Suppressor macrophage treated with lipopolysaccharide for 1 hour (primary cell): ENCODE measurements at places on chromosomes 11 and 22.
A peak's percentile ranks its signal among the peaks of the same experiment; 100 is the strongest.

DNA sequence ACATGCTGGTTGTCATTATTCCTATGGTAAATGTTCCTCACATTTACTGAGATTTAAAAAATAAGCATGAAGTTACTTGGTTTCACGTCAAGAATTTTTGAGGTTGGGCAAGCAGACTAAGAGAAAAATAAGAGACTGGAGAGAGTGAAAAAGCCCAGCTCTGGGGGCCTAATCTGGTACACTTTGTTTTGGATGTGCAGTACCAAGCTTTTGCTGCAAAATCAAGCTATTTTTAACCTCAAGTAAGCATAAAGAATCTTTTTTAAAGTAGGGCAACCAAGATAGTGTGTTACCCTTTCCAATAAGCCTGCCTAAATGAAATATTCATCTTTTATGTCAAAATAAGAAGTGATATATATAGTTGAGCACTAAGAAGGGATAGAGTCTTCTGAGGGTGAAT is 79.4 kb upstream of the ARHGAP20 start:
- no peak for DNase-seq

GRCh38 chr11:46049325-46049897 is 71.8 kb downstream of the PHF21A start:
- no peak for DNase-seq

- DNase-seq: no peak
These were observed 13.5 kb downstream of the MRGPRX3 start for GRCh38 chr11:18145837-18146236.

DNA sequence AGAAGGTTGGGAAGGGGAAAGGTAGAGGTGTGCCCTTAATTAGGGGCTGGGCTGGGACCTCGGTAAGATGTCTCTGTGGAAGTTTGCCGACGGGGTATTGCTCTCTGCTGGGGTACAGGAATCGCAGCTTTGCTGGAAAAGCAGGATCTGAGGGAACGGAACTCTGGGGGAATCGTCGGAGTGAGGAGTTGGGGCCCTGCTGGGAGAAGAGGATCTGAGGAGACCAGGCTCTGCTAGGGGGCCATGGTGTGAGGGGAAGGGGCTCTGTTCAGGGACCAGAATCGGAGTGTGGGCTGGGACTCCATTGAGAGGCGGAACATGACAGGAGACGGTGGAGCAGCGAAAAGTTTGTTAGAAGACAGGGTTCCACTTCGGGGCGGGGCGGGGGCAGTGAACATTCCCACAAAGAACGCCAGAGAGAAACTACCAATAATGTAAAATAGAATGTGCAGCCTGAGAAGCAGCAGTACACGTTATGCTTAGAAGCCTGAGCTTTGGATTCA is 456 bp downstream of the AAMDC start:
- peak; percentile 24 for DNase-seq

DNA sequence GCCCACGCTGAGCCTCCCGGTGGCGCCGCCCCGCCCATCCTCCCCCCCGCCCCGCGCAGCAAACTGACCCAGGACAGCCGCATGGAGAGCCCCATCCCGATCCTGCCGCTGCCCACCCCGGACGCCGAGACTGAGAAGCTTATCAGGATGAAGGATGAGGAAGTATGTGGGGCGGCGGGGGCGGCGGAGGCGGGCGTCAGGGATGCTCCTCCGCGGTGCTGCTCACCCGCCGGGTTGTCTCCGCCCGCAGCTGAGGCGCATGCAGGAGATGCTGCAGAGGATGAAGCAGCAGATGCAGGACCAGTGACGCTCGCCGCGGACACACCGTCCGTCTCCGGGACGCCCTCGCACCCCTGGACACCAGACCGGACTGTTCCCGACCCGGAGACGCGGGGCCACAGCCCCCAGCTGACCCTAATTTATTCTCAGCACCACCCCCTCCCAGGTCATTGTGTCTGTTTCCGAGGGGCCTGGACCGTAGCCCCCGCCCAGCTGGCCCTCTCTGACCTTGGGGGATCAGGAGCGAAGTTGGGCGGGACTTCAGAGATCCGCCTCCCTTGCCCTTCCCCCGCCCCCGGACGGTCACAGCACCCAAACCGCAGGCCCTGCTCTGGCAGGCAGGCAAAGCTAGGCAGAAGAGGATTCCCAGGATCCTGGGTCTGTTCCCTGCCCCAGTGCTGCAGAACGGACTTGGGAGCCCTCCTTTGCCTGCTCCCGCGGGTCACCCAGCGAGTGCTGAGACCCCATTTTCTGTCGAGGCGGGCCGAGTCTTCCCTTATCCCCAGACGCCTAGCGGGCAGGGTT is 959 bp upstream of the GP1BB start:
- DNase-seq: no peak

DNA sequence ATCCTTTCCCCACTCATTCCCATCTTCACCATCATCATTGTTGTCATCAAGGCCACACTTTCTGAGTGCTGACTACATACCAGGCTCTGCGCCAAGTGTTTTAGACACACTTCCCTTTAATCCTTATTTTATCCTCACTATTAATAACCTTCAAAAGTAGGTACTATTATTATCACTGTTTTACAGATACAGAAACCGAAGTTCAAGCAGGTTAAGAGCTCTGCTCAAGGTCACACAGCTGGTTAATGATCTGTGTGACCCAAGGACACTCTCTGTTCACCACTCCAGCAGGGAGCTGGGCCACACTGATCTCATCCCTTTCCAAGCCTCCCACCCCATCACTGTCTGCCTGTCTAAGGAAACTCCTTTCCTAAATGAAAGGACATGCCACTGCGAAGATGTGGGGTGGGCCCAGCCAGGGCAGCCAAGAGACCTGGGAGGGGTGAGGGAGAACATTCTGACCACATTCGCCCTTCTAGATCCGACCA is 17.2 kb upstream of the TSKU start:
- no peak for DNase-seq

- DNase-seq: no peak
These were observed 37.1 kb upstream of the IL17RA start for GRCh38 chr22:17047656-17048055.

DNA sequence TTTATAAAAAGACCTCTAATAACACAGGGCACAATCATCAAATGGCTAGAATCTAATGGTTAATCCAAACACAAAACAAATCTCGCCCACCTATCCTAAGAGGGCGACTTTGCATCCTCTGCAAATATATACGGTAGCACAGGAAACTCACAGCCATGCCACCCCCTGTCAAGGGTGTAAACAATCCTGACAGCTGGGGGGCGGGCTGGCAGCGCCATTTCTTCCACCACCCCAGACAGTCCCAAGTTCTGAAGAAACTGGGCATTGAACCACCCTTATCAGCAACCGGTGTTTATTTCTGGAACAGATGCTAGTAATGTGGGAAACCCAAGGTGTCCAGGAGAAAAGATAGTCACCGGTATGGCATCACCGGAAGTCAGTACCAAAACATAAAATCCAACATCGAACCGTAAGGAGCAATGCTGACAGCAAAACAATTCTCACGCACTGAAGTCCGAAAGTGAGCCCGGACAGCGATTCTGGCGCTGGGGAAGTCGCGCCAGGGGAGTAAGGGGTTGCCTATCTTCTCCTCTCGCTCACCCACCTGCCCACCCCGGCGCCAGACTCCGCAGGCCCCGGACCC is 825 bp downstream of the FBXO3 start:
- peak; percentile 30 for DNase-seq

- DNase-seq: no peak
These were observed 142.7 kb downstream of the FBXO7 start for GRCh38 chr22:32617271-32617670.

- no peak for DNase-seq
These were observed 325.8 kb downstream of the OPCML start for GRCh38 chr11:133206313-133207005.

DNA sequence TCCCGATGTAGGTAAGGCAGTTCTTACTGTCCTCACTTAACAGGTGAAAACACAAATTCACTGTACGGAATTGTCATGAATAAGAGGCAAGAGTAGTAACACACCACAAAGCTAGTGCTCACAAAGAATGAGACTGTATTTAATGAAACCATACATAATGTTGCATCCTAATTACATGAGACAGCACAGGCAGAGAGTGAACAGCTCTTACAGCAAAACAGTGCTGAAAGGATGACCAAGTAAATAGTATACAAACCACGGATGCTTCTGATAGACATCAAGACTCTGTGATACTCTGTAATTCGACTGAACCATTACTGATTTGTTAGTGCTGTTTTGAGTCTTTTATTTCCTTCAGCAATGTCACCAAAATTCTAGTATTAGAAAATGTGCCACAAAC is 282.3 kb downstream of the TTC28 start:
- DNase-seq: no peak

GRCh38 chr11:69007975-69008381 is 5.1 kb downstream of the MRGPRF start:
- DNase-seq: no peak

- no peak for DNase-seq
These were observed 26.6 kb upstream of the OSBPL5 start for GRCh38 chr11:3191586-3192324.

DNA sequence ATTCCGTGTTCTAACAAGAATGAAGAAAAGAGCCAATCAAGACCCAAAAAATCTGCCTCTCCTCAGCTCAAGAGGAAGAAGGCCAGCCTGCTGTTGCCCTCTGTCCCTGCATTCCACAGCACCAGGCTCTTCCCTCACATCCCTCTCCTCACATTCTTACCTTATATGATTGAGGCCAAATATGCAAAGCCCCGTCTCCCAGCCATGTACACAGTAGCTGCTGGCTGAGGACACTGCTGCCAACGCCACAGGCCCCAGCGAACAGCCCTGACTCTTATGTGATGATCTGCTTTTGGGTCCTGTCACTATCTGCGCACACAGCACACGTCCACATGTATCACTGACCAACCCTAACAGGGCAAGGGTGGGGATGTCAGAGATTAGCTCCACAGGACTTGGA is 60.2 kb downstream of the MICAL3 start:
- no peak for DNase-seq
